ENCODE measurements at places on chromosomes 3 and 15.

DNA sequence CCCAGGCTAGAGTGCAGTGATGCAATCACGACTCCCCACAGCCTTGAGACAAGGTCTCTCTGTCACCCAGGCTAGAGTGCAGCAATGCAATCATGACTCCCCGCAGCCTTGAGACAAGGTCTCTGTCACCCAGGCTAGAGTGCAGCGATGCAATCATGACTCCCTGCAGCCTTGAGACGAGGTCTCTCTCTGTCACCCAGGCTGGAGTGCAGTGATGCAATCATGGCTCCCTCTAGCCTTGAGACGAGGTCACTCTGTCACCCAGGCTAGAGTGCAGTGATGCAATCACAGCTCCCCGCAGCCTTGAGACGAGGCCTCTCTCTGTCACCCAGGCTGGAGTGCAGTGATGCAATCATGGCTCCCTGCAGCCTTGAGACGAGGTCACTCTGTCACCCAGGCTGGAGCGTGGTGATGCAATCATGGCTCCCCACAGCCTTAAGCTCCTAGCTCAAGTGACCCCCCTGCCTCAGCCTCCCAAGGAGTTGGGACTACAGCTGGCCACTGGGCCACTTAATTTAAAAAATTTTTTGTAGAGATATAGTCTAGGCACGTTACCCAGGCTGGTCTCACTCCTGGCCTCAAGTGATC, 26.1 kb downstream of the TFRC start:
- no peak for DNase-seq

DNA sequence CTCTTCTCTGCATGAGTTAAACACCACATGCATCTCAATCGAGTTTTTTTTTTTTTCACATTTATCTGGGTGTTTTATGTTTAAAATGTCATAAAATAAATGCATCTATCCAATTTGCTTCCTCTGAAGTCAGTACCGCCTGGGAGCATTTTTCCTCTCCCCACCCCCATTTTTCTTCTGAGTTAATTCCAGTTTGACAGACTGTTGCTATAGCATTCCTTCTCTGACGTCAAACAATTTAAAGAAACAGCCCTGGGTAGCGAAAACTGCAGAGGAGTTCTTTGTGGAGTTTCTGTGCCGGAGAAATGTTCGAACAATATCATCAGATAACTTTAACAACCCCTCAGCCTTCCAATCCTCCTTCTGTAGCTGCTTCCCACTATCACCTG, 900 bp upstream of the GNB4 start:
- no peak for DNase-seq

DNA sequence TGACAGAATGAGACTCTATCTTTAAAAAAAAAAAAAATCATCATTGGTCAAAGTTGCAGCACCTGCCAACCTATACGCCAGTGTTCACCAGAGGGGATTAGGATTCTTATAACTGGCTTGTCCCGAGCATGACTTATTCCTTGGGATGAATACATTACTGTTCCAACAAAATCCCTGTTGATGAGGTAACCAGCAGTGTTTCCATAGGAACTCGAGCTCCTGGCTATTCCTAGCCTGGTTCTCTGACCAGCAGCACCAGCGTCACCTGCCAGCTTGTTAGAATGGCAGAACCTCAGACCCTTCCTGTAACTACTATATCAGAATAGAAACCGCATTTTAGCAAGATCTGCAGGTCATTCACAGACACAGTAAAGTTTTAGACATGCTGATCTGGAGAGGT, 364.4 kb downstream of the PTPRG start:
- DNase-seq: no peak

GRCh38 chr15:65765106-65765505, 27.0 kb downstream of the DENND4A start:
- no peak for DNase-seq

- no peak for DNase-seq
These were observed 73.2 kb downstream of the CD47 start for GRCh38 chr3:108017587-108017986.

- no peak for DNase-seq
These were observed 71.4 kb upstream of the P3H2 start for GRCh38 chr3:190192087-190192486.

GRCh38 chr15:38555686-38556334, 8.8 kb downstream of the RASGRP1 start:
- DNase-seq: no peak

- peak; percentile 96 for DNase-seq
These were observed at the start of gene JMJD7 for GRCh38 chr15:41827880-41828806. Gene JMJD7 (plus strand): TSS chr15:41828092. CDS start chr15:41828125, 33 bp downstream.

- no peak for DNase-seq
These were observed 178.5 kb downstream of the FNDC3B start for GRCh38 chr3:172217877-172218276.

DNA sequence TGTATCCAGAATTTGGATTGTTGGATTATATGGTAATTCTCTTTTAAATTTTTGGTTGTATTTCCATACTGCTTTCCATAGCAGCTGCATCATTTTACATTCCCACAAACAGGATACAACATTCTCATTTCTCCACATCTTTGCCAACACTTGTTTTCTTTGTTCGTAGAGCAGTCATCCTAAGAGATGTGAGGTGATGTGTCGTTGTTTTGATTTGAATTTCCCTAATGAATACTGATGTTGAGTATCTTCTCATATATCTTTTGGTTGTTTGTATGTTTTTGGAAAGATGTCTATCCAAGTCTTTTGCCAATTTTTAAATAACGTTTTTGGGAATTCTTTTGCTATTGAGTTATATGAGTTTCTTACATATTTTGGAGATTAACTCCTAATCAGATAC, 93.6 kb downstream of the GMNC start:
- DNase-seq: no peak

DNA sequence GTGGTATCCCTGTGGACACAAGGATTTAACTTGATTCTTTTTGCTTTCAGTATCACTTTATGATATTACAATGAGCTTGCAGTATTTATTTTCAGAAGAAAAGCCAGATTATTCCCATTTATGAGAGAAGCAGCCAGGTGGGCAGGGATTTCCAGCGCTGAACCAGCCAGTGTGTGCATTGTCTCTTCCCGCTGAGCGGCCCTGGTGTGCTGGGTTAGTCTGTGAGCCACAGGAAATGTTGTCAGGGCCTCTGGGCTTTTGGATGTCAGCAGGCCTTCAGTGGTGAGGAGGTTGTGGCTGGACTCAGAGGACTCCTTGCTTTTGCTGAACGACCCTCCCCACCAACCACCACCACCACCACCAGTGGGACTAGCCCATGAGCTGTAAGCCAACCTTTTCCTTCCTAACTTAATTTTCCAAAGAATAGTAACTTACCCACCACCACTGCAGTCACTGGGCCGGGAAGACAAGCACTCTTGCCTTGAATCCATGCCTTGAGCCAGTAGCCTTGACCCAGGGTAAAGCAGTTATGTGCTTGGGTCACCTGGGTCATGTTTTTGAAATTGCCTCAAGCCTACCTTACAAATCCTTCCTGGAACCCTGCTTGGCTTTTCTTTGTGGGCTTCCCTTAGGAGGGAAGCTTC, 33.1 kb downstream of the FLNB start:
- no peak for DNase-seq

GRCh38 chr3:101458387-101458786, 54.6 kb downstream of the SENP7 start:
- DNase-seq: no peak

GRCh38 chr15:85318048-85318731, 62.2 kb upstream of the AKAP13 start:
- DNase-seq: no peak

- DNase-seq: no peak
These were observed 84.3 kb downstream of the RPLP1 start for GRCh38 chr15:69536726-69537512.

DNA sequence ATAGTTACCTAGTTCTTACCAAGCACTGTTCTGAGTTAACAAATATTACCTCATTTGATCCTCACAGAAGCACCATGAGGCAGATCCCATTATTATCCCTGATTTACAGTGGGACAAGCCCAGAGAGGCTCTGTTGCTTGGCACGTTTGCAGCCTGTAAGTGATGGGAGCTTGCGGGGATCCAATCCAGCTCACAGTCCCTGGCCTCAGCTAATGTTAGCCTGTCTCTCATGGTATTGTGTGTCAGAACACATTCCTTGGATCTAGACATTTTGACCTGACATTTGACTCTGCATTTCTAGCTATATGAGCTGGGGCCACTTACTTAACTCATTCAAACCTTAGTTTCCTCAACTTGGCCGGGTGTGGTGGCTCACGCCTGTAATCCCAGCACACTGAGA, 246.9 kb upstream of the LRTM1 start:
- no peak for DNase-seq

GRCh38 chr15:43440721-43441281, 52.2 kb downstream of the TP53BP1 start:
- DNase-seq: no peak

DNA sequence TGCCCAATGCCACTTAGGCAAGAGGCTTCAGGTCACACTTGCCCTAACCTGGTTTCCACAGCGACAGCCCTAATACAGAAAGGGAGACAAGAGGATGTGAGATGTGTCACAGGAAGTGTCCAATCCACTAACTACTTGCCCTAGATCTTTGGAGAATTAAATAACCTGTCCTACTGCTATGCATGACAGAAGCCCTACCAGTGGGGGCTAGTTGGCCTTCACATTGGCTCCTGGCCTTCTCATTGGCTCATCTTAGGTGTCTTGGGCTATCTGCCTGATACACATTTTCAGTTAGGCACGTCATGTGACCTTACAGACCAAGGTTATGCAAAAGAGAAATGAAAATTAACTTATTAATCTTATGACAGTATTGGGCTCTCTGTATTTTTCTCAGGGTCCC, 449.9 kb downstream of the FHIT start:
- DNase-seq: no peak

- DNase-seq: no peak
These were observed 74.8 kb downstream of the STXBP5L start for GRCh38 chr3:120982608-120983320.

DNA sequence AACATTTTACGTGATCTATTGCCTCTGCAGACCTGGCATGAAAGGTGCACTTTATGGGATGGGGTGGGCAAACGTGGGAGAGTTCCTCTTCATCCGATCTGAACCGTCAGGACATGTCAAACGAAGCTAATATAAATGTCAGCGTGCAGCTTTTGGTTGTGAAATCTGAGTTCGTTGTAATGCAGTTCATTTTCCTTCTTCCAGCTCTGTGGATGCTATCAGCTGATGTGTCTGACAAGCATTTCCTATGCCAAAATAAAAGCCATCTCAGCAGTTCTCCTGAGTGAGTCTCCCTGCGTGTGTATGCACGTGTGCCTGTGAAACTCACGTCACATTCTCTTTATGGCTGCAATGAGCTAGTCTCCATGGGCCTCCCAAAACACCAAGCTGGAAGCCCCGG, 512.3 kb downstream of the MCTP2 start:
- DNase-seq: no peak

- DNase-seq: no peak
These were observed 48.0 kb upstream of the RAB6B start for GRCh38 chr3:133943639-133944141.

DNA sequence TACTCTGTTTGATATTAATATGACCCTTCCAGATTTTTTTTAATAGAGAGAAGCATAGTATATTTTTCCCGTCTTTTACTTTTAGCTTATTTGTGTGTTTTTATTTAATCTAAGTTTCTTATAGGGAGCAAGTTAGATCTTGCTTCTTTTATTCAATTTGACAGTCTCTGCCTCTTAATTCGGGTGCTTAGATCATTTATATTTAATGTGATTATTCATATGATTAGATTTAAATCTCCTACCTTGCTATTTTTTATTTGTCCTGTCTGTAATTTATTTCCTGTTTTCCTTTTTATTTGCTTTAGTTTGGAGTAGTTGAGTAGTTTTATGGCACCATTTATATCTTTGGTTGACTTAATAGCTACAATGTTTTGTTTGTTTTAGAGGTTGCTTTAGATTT, 66.1 kb downstream of the GJD2 start:
- DNase-seq: no peak

GRCh38 chr3:194189243-194189791, 53.4 kb downstream of the HES1 start:
- no peak for DNase-seq

- no peak for DNase-seq
These were observed 87.8 kb downstream of the RSL24D1 start for GRCh38 chr15:55108858-55109518.

- no peak for DNase-seq
These were observed 30.4 kb upstream of the RARRES1 start for GRCh38 chr3:158762701-158763100.

- no peak for DNase-seq
These were observed 245.5 kb downstream of the TBL1XR1 start for GRCh38 chr3:176951586-176952292.

DNA sequence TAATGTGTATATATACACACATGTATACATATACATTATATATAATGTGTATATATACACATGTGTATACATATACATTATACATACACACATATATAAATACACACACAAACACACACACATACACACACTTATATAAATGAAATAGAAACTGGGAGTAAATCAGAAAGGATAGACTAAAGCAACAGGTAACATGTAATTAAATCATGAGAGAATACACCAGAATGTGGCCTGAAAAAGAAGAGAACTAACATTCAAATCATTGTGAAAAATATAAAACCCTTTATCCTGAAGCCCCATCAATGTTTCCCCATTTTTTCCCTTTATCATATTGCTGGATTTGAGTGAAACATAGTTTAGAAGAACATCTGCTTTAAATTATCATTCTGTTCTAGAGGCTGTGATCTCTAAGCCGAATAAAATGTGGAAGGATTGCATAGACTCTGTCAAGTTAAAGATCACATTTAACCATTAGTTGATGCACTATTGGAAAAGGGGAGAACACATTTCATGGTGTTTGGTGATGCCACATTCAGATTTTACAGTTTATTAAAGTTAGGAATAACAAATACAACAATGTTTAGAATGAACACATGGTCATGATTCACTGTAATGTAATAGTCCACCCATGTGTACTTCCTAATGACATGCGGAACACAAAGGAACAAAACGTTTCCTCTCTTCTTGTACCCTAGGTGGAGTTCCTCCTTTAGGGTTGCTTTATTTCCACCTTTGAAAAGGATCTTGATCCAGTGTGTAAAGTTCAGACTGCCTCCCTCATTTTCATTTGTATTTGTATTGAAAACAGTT, 12.5 kb upstream of the THRB start:
- DNase-seq: no peak

DNA sequence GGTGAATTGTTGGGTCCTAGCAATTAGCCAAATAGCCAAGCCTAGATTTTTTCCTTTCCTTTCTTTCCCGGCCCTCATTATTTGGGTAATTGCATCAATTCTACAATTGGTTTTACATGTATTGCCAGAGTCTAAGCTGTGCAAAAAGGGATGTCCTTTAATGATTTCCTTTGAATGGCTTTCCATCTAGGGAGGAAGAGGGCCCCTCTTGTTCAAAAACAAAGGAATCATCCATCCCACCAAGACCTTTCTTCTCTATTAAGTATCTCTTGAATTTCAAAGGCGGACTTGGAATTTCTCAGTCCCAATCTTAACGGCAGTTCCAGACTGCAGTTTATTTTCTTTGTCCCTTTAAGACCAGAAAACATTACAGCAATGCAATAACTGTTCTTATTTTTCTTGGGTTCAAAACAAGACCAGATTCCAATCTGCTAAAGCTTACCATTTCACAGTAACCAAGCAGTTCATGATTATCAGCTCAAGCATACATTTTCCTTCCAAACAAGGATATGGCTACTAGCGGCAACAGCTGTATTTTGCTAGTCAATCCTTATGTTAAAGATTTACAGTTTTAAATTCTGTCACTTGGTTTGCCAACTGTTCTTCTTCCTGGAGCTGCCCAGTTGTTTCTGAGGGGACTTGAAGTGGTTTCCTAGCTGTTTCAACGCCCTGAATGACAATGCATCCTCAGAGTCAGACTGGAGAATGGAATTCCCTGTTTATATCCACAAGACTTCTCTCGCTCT, 91.4 kb upstream of the LRIG1 start:
- no peak for DNase-seq

Measured in stimulated activated CD4-positive, alpha-beta T cell treated with anti-CD3 and anti-CD28 coated beads, Interleukin-12 subunit alpha, Interleukin-12 subunit beta, amount 100 ng/mL, for 24 hours (primary cell).